ENCODE measurements at places on chromosomes 7 and 10. TPM values are rescaled to one million over a fixed set of nuclear protein-coding genes. Genes with fewer than 3 reads are reported as not detected.

DNA sequence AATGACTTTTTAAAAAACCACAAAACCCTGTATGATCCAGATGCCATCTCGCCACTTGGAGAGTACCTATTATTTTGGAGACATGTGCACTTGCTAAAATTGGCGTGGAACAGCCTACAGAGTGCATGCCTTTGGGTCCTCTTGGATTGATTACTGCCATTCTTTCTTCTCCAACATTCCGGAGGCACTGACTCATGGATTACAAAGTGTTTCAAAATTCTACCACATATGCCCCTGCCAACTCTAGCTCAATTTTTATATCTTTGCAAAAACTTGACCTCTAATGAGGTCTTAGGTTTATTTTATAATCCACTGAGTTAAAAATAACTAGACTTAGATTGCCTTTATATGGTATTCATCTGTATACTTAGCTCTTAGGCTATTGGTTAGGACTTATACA lies 55.8 kb upstream of the KIF5B start:
- peak; percentile 66 for DNase-seq

CCDC172 gene
- not detected for polyA plus RNA-seq

GIMAP8 gene
- polyA plus RNA-seq, result 0.02 TPM

BMPER gene
- polyA plus RNA-seq, result 0.07 TPM

SLF2 gene
- 3.9 TPM for polyA plus RNA-seq

DNA sequence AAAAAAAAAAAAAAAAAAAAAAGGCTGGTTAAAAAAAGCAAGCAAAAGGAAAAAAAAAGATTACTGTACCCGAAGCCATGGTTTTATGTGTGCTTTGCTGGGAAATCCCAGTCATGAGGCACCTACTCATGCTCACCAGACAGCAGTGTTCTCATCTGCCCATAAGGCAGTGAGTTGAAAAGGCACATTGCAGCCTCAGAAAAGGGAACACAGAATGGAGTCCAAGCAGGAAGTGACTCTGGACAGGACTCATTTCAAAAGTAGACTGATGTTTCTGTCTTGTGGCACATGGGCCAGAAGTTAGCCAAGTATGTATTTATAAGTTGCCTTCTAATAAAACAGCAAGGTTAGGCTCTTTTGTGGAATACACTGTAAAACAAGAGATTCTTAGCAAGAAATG lies 40.2 kb downstream of the PDSS1 start:
- DNase-seq, result no peak

GRID1 gene
- polyA plus RNA-seq, result not detected

- no peak for DNase-seq
These were observed 83.7 kb downstream of the SLC16A9 start for GRCh38 chr10:59625721-59626522.

- peak; percentile 12 for DNase-seq
These were observed 28.8 kb downstream of the MIOS start for GRCh38 chr7:7595451-7595850.

TMEM139 gene
- 10.1 TPM for polyA plus RNA-seq

DNA sequence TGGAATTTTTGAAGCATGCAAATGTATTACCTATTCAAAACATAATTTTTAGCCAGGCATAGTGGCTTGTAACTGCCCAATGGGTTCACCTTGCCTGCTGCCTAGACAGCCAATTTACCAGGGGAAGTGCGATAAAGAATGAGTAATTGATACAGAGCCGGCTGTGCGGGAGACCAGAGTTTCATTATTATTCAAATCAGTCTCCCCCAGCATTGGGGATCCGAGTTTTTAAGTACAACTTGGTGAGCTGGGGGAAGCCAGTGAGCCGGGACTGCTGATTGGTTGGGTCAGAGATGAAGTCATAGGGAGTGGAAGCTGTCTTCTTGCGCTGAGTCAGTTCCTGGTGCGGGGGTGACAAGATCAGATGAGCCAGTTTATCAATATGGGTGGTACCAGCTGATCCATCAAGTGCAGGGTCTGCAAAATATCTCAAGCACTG lies 29.1 kb upstream of the NRBF2 start:
- no peak for DNase-seq

GRCh38 chr7:128867842-128868623 lies 5.4 kb downstream of the ATP6V1F start:
- peak; percentile 91 for DNase-seq

DNA sequence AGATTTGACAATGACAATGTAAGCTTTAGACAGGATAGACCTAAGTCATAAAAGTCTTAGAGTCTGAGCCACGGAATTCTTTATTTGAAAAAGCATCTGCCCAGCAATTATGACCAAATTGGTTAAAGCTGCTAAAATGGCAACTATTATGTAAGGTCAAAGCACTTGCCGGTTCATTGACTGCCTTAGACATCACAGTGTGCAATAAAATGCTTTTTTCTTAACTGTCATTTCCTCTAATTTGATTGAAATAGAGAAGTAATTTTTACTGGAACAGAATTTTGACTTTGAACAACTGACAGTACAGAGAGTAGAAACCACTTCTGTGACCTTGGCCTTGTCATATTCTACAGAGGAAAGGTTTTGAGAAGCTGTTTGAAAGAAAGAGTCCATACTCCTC lies 142.9 kb downstream of the THSD7A start:
- DNase-seq, result no peak

- DNase-seq, result no peak
These were observed 820.6 kb downstream of the LRMDA start for GRCh38 chr10:76251841-76252671.

- DNase-seq, result no peak
These were observed 60.1 kb downstream of the IKZF1 start for GRCh38 chr7:50364645-50365044.

GRCh38 chr10:52409195-52409594 lies 95.1 kb downstream of the DKK1 start:
- no peak for DNase-seq

GCK gene
- polyA plus RNA-seq, result 0.76 TPM

PTEN gene
- 17.2 TPM for polyA plus RNA-seq

DNA sequence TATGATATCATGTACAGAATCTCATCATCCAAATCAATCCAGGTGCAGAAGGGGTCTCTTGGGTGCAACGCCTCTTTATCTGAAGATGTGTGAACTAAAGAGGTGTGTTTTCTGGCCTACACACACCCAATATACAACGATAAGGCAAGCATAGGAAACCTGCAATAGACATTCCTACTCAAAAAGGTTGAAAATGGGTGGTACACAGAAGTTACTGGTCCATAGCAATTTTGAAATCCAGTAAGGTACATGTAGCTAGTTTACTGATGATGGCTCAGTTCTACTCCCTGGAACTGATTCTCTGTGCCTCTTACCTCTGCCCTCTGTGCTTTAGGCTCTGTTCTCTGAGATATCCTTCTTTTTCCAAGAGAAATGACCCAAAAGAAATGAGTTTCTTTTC lies 22.2 kb upstream of the CCDC3 start:
- no peak for DNase-seq

- no peak for DNase-seq
These were observed 852.3 kb upstream of the CELF2 start for GRCh38 chr10:10165415-10165814.

DNA sequence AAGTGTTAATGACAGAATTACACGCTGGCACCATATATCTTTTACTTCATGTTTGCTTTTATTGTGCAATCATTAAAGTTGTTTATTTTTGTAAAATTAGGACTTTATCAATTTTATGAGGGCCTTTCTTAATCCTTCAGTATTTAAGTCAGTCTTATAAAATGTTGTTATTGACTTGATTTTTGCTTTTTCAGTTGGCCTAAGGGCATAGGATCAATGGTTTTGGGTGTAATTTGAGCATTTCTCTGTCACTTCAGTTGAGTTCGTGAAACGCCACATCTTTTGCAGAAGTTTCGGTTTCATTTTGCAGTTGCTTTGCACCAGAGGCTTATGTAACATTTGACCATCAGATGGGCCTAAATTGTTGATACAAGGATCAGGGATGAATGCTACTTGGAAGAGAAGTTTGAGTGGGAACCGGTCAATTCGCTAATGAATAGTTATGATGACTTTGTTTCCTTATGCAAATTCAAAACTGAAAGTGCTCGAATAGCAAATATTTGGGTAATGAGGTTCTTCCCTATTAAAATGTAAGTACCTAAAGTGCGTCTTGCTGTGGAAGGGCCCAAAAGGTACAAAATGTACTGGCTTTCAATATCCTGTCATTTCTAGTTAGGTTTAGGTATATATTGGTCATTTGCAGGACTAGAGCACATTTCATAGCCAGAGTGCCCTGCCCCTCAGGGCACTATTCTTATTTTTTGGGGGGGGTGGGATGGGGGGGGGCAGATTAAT lies 340.9 kb downstream of the LRMDA start:
- no peak for DNase-seq

CLDN3 gene
- not detected for polyA plus RNA-seq

GRCh38 chr10:79137826-79138225 lies 69.1 kb downstream of the ZMIZ1 start:
- DNase-seq, result no peak

GRCh38 chr7:13835442-13835841 lies 154.0 kb downstream of the ETV1 start:
- no peak for DNase-seq

DNA sequence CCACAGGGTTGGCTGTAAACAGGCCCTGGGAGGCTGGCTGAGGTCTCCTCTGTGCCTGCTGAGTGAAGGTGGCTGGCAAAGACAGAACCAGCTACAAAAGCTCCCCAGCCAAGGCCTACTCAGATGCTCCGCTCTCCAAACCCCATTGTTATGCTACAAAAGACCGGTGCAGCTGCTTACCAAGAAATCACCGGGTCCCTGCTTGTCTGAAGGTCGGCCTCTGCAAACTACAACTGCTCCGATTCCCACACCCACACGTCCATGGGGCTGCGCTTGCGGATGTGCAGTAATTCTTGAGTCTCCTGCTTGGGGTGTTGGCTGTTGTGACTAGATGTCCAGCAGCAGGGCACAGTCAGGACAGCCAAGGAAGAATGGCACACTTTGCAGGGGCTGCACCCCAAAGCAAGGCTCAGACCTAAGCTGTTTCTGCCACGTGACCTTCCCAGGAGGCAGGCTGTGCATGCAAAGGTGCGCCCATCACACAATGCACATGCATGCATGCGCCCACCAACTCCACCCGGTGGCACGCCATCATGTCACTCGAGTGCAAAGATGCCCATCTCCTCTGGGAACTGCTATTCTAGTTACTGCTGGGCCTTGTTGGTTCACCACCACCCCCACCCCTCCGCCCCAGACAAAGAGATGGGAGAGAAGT lies 97.8 kb downstream of the OAT start:
- no peak for DNase-seq

SPDYE2 gene
- polyA plus RNA-seq, result not detected

PNLIP gene
- not detected for polyA plus RNA-seq

DNA sequence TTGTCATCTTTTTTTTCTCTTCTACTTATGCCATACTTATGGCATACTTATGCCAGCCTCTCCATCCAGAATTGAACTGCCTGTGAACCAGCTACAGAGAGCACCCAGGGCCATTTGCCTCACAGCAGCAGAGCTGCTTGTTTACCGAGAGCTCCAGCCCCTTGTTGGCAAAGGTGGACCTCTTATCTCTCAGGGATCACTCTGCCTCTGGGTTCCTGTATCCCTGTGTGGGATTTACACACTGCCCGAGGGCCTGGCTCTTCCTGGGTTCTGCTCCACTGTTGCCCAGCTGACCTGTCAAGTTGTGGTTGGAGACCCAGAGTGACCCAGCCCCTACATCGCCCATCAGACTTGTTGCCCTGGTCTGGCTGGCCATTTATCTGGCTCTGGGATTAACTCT lies 22.3 kb downstream of the MRPS33 start:
- DNase-seq, result no peak

DNA sequence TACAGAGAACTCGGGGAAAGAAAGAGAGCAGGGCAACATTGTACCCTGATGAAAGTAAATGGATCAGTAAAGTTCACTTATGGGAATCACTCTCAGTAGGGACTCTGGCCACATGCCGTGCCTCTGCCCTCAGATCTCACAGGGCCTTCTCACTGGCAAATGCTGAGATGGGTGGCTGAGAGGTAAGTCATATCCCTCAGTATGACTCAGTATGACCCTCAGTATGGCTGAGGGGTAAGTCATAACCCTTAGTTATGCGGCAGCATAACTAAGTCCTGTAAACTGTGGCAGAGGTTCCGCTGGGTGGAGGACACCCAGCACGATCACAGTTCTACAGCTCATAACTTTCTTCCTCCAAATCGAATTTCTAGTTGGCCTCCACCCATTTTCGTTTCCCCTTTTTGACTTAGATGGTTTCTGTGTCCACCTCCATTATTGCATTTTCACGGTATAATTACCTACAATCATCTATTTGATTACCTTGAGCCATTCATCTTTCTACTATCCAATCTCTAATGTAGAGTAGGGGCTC lies 26.5 kb upstream of the WNT16 start:
- DNase-seq, result peak; percentile 85

ZPBP gene
- not detected for polyA plus RNA-seq

GRCh38 chr10:52619052-52619451 lies 153.5 kb downstream of the MBL2 start:
- no peak for DNase-seq

CDK6 gene
- polyA plus RNA-seq, result 9.8 TPM

DNA sequence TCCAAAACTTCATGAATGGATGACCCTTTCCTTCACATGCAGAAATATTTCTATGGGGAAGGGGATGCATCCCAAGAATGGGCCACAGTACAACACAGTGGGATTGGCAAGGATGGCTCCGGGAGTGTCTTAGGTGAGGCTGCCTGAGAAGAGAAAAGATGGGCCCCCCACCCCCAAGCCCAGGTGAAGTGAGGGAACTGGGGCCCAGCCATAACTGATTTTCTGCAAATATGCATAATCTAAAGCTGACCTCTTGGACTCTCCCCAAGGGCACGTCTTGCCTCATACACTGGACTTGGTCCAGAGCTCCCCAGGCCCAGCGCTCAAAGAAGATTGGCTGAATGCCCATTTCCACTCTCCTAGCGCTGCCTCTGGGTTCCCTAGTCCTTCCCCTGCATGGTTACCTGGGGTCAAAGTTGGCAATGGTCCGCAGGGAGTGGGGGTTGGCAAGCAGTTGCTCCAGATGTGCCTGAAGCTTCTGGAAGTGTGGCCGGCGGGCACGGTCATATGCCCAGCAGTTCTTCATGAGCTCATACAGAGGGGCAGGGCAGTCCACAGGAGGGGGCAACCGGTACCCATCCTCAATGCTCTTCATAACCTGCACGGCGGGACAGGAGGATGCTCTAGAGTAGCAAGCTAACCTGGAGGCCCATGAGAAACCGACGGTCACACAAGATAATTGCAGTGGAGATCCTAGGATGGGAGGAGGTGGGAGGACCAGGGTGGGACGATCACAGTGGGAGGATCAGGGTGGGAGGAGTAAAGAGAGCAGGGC lies 12.3 kb downstream of the ZYX start:
- no peak for DNase-seq

RAMP3 gene
- polyA plus RNA-seq, result not detected

PPA1 gene
- polyA plus RNA-seq, result 206 TPM

- DNase-seq, result no peak
These were observed 27.8 kb upstream of the PLCE1 start for GRCh38 chr10:93965911-93966310.
